Uterus (tissue), 4 donors: ENCODE measurements at places on chromosomes 5 and 9. TPM values are rescaled to one million over a fixed set of nuclear protein-coding genes. Genes with fewer than 3 reads are reported as not detected.

GRCh38 chr5:167968837-167969236 is 322.6 kb upstream of the WWC1 start:
- DNase-seq: no peak

GRCh38 chr9:88997646-88998045 is 6.4 kb downstream of the S1PR3 start:
- no peak for DNase-seq

DNA sequence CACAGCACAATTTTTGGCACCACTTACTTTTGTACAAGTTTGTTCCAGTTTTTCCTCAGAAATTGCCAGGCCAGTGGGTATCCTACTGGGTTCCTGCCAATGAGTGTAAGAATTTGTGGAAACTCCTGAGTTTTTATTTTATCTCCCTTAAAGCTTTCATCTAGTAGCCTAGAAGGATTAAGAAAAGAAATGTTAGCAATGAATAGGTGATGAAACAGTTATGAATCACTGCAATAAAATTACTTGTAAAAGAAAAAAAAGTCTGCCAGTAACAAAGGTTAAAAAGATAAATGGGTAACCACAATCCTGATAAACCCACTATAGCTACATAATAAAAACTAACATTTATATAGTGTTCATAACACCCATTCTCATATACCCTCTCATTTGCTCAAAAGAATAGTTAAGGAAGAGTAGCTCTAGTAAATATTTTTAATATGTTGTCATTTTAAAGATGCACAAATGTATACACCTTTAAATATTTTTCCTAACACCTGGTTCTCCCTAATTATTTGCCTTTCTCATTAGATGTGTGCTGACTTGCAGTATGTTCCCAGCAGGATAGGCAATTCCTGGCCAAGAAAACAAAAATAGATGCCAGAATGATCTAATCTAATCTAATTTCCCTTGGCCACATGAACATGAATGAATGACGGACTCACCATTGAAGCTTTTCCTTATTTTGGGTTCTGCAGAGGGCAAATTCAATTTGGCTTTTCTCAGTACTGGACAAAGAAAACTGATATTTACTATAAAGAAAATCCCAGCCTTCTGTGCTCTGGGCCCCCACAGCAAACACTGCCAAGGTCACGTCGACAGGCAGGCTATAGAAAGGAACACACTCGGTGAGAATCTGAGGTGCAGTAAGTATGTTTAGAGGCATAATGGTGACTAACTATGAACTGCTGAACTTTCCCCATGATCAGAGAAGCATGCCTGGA is 26.4 kb downstream of the ERAP1 start:
- DNase-seq: no peak

DNA sequence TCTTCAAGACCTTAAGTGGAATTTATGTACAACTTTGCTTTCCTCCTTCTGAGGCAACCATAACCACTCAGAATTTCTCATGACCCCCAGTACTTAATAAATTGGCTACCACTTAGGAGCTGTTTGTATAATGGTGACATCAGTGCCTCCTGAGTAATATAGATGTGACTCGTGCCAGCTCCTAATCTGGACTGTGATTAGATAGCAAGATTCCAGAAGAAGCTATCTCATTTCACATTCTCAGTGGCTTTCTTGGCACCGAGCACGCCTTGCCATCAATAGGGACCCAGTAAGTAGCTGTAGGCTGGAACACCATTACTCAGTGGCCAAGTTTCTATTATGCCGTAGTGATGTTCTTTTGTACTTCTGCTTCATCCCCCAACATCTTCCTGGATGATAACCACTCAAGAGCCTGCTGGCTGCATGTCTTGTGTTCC is 228.8 kb downstream of the CD180 start:
- no peak for DNase-seq

- no peak for DNase-seq
Measured at GRCh38 chr9:123216251-123216797, 52.1 kb downstream of the STRBP start.

DNA sequence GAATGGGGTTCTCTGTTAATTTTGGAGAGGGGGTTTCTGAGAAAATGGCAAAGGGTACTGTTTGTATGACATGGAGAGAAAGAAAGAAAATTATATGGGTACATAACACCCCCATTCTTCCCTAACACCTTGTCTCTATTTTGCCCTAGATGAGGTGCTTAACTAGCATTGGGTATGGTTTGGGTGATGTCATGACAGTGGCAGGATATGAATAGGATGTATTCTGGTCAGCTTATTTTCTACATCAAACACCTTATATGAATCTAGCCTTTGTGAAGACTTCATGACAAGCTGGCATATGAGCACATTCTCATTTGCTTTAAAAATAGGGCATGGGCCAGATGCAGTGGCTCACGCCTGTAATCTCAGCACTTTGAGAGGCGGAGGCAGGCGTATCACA is 58.6 kb downstream of the LNPEP start:
- no peak for DNase-seq

DNA sequence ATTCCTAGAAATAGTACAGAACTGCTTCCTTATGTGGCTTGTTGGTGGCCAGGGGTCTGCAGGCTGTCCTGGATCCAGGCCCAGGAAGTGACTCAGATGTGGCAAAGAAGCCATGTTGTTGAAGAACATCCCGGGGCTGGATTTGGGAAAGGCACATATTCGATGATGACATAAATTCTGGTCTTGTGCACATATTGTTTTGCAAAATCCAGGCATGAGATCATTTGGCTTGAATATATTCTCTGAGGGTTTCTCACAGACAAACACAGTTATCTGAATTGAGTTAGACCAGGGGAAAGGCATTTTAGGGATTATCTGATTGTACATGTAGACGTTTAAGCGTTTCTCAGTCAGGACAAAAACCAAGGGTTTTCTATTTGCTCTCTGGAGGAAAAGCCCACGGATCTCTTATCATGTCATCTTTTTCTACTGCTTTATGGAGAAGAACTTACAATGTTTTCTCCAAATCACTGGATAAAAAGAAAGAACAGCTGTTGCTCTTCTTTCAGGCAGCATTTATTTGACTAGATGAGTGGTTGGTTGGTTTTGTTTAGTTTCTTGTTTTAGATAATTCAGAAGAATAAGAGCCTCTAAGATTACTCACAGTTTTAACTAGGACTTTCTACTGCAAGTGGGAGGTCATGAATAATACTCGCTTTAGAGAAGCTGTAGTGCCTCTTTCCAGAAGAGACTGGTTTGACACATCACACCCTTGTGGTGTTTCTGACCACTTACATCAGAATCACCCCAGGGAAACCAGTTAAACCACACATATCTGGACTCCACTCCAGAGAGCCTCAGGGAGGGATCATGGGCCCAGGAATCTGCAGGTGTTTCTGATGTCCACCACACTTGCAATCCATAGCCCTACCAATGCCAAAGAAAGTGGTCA is 29.5 kb upstream of the LHFPL2 start:
- DNase-seq: peak; percentile 78

DNA sequence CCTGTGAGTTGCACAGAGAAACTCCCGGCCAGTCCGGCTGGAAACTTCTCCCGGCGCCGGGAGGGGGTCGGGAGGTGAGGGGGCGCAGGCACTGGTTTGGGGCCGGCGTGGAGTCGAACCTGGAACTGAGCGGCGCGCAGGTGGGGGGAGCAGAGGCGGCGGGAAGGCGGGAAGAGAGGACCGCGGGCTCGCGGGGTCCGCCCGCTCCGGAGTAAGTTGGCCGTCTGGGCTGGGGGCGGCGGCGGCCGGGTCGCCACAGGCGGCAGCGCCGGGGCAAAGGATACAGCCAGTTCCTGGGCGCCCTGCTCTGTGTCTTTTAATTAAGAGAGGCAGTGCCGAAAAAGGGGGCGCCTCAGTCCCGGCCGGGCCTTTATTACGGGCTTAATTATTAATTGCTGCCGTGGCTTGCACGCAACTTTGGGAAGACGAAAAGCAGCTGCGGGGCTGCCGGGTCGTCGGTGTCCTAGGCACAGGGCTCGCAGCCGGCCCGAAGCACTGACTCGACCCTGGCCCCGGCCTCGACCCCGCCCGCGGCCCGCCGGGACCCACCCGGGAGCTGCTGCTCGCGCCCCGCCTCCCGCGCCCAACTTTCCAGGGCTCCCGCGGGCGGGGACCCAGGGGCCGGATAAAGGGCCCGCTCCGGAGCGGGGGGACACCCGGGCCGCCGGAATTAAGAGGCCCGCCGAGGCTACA is 1.1 kb downstream of the NTNG2 start:
- no peak for DNase-seq

DNA sequence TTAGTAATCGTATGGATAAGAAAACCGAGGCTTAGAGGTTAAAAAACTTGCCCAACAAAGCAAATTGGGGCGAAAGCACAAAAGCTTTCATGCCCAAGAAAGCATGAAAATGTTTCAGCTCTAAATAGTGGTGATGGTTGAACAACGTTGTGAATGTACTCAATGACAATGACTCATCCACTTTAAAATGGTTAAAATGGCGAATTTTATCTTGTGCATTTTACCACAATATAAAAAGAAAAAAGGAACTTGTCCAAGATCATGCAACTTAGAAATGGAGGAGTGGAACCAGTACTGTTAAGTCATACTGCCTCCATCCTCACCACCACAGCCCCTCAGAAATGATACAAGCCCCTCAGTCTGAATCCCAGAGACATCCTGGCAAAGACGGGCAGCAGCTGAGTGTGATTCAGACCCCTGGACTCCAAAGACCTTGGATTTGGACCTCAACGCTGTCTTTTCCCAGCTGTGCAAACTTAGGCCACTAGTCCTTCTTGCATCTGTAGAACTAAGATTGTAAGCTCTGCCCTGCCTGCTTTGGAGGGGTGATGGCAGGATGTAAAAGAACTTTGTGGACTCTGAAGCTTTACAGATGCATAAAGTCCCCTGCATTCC is 158.4 kb downstream of the GABBR2 start:
- DNase-seq: no peak

- no peak for DNase-seq
Measured at GRCh38 chr9:94949370-94949769, 222.9 kb downstream of the AOPEP start.

GRCh38 chr5:137845472-137845871 is 22.2 kb upstream of the MYOT start:
- DNase-seq: no peak

The PRRX2 gene
- not detected for total RNA-seq

GRCh38 chr9:98225015-98225442 is 30.4 kb downstream of the TBC1D2 start:
- DNase-seq: no peak

The TMEM174 gene
- total RNA-seq: not detected

DNA sequence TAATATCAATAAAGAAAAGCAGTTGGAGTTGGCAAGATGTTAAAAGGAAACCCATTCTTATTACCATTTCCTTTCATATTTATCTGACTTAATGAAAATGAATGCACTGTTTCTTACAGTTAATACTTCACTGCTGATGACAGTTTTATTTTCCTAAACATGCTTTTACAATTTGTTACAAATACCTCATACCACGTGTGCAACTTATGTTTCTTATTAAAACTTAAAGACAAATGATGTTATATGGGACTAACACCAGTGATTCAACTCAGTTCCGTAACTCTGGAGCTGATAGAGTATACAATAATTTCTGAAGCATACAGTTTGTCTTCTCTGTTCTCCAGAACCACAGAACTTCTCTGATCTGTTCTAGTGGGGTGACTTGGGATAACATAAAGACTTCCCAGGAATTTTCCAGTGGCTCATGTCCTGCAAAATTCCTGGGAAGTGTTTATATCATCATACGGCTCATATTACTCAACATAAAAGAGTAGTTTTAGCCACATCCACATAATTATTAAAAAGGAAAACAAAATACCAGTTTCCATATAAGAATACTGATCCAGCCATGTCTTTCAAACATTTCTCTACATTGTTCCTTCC is 1259.0 kb upstream of the C9orf72 start:
- no peak for DNase-seq

DNA sequence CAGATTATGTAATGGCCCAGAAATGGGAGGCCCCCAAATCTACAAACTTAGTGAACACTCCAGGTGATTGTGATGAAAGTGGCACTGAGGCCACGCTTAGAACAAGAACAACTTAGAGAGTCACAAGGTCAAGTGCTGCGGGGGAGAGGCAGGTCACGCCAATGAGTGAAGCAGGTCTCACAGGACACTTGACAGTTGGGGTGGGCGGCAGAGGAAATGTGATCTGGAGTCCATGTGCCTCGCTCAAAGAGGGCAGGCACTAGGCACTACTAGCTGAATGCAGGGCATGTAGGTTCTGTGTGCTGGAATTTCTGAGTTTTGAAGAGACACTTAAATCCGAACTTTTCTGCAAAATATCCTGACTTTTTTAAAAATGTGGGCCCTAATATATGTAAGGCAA is 193.2 kb upstream of the RORB start:
- DNase-seq: no peak

The FEM1C gene
- total RNA-seq: 23.3 TPM

DNA sequence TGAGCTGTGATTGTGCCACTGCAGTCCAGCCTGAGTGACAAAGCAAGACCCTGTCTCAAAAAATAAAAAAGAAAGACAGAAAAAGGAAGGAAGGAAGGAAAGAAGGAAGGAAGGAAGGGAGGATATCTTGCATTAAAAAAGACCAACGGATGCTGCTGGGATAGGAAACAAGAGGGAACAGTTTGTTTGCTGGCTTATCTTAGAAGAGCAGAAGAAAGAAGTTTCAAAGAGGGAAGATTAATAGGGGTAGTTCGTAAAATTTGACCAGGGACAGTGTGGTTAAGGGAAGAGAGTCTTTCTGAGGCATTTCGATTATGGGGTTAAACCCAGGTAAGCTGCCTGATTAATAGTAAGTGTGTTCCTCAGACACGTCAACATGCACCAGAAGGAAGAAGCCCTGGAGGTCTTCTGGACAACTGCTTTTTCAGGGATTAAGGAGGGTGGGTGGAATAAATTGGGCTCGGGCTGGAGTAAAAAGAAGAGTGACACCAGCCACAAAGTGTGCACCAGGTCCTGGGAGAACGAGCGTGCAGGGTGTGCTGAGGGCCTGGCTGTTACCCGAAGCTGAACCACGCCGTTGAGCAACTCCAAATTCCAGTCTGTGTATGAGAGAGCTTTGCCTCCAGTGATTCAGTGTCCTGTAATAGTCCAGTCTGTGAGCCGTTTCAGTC is 24.8 kb downstream of the FYB1 start:
- DNase-seq: no peak

- DNase-seq: no peak
Measured at GRCh38 chr9:121447321-121447834, 52.3 kb downstream of the GGTA1 start.

The GDNF gene
- total RNA-seq: 0.85 TPM

GRCh38 chr5:2864515-2865105 is 113.1 kb upstream of the IRX2 start:
- no peak for DNase-seq

The TMEM252 gene
- not detected for total RNA-seq

The SCGB3A1 gene
- total RNA-seq: not detected
